ENCODE measurements at places on chromosomes 5 and 9. TPM values are rescaled to one million over a fixed set of nuclear protein-coding genes. Genes with fewer than 3 reads are reported as not detected.

Gene C5orf52
- not detected for total RNA-seq

Gene DNAI1
- total RNA-seq: 1.2 TPM

DNA sequence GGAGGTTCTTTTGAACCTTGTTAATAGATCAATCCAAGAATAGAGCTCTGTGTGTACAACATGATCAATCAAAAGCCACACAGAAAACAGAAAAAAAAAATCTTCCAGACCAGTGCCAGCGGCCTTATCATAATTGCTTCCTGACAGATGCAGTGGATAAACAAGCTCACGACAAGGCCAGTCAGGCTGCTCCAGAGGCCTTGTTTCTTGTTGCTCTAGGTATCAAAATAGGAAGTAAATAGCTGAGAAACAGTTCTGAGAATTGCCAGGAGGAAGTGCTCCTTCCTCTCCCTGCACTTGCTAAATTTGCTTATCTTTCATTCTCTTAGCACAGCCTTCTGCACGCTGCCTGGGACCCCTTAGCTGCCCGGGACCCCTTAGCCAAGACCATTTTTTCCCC lies 199.0 kb upstream of the TARS1 start:
- DNase-seq: no peak

Gene SLC25A48
- total RNA-seq: 1.7 TPM

DNA sequence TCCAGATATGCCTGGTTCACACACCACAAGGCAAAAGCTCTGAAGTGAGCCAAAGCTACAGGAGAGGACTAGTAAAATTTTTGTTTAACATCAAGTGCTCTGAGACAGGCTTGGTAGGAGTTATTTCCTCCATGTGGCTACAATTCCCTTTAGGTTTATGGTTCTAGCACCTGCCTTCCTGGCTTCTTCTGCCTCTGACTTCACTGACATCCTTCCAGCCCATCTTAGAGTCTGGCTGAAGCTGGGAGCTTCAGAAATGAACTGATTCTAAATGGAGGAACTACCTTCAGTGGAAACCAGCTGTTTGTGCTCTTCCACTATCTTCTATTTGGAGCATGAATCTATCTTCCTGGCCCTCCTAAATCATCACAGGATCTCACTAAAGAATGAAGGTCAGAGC lies 215.3 kb upstream of the FBXL7 start:
- no peak for DNase-seq
